ENCODE measurements at places on chromosomes 7 and 10.

GRCh38 chr10:72425133-72425532, 70.4 kb upstream of the DNAJB12 start:
- DNase-seq, result no peak

DNA sequence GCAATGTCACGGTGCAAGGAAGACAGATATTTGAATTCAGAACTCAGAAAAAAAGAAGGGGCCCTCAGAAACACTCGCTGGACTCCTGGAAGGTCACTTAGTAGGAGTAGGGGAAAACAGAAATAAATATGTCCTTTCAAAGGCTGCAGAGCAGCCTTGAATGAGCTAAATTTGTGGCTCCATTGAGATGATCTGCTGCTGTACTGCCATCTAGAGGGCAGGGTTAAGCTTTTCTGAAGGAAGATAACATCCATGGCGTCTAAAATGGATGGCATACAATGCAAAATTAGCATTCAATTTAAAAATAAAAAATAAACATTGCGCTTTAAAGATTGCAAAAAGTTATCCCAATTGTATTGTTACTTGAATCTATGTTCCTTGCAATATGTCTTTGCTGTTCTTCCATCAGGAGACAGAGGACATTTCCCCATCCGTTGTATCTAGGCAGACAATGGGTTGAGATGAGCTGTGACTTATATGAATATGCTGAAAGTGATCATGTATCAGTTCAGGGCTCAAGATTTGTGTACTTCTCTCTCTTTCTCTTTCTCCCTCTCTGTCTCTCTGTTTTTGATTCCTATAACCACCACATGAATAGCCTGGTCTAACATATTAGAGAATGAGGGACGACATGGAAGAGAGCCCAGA, 642.2 kb downstream of the SH2D4B start:
- no peak for DNase-seq

DNA sequence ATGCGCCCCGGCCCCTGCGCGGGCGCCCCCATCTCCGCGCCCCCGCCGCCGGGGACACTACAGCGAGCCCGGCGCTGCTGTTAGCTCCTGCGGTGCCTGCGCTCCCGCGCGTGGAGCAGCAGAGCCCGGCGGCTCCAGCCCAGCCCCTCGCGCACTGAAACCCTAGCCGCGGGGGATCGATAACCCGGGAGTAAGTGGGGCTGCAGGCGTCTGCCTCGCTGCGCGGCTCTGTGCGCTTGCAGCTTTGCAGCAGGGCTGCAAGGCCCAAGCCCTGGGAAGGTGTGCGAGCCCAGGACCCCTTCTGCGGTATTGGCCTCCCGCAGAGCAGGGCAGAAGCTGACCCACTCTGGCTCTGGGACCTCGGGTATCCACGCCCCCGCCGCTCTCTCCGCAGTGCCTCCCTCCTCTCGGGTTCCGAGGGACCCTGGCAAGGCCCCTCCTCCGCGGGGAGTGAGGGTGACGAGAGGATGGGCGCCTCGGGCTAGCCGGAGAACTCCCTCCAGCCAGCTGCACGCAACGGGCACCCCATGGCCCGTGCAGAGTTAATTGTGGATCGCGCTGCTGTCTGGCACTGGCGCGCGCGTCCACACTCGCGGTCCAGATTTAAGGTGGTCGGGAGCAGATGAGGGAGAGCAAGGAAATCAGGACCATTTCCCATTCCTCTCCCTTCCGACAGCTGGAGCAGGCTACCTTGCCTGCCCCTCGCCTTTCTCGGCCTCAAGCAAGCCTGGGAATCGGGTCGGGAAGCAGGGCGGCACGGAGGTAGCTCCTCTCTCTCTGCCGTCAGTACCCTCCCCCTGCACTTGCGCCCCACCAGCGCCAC, 2.1 kb downstream of the SHH start:
- DNase-seq, result no peak

DNA sequence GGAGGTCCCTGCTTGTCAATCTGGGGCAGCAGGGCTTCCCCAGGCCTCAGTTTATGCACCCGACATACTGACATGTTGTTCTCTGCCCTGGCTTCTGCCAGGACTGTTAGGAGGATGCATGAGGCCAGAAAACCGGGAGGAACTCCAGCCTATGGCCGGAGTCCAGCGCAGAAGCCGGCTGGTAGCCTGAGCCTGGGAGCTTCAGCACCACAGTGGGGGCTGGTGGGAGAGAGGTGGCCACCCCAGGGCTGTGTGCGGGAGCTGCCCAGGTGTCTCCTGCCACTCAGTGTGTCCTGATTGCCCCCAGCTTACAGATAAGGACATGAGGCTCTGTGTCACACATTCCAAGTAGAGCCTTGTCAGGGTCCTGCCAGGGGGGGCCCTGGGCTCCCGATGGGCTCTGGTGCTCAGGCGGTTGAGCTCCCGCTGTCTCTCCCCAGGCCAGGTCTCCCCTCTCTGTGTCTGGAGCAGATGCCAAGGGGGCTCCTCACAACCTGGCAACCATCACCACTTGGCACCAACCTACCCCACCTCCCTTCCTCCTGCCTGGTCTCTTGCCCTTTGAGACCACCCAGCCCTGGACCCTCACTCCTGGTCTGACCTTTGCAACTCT, 32.3 kb downstream of the PPIF start:
- DNase-seq, result no peak

DNA sequence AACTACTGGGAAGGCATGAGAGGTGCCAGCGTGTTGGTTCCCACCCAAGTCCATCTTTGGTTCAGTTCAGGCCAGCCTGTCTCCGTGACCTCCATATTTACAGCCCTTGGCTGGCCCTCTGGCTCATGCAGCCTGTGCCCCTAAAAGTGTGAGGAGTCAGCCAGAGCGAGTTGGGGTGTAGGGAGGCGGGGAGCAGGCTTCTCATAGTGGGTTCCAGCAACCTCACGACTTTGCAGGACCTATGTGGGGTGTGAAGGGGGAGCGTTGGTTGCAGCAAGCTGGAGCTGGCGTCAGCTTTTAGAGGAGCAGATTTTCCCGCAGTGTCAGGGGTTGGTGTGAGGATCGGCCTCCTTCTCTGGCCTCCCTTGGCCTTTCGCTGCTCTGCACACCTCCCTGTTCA, 9.8 kb downstream of the TSPAN14 start:
- no peak for DNase-seq

- no peak for DNase-seq
Measured at GRCh38 chr7:69654849-69655707, 56.8 kb downstream of the AUTS2 start.

DNA sequence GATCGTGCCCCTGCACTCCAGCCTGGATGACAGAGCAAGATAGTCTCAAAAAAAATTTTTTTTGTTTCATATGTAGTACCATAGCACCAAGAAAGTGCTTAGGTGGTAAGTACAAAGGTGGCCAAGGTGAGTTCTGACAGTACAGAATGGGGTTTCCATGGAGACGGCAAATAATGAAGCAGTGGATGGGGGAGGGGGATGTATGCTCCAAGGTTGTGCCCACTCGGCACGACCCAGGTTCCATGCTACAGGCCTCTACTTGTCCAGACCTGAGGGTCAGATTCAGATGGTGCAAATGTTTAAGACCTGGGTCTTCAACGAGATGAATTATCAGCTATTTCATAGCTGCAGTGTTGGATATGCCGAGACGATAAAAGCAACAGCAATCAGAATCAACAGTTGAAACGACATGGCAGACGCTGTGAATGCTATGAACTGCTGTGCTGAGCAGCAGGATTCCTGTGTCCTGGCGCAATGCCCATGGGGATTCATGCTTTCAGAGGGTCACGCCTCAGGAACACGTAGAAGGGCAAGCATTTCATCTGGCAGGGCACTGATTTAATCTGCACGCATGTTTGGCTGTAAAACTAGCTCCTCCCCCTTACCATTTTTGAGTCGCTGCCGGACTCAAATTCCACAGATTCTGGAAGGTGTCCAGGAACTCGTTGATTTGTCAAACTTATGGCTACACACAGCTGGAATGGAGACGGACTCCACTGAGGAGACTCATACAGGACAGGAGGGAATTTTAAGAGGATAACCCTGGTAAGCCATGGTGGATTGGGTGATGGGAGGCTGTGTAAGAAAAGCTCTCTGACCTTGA, 256.5 kb downstream of the FRMD4A start:
- no peak for DNase-seq

GRCh38 chr7:155231941-155232340, 65.7 kb upstream of the INSIG1 start:
- DNase-seq, result no peak

- DNase-seq, result no peak
Measured at GRCh38 chr7:120272701-120273475, at the start of gene KCND2. Gene KCND2 (plus strand): TSS chr7:120273175.

GRCh38 chr7:25025218-25025671, 45.3 kb upstream of the OSBPL3 start:
- DNase-seq, result no peak

DNA sequence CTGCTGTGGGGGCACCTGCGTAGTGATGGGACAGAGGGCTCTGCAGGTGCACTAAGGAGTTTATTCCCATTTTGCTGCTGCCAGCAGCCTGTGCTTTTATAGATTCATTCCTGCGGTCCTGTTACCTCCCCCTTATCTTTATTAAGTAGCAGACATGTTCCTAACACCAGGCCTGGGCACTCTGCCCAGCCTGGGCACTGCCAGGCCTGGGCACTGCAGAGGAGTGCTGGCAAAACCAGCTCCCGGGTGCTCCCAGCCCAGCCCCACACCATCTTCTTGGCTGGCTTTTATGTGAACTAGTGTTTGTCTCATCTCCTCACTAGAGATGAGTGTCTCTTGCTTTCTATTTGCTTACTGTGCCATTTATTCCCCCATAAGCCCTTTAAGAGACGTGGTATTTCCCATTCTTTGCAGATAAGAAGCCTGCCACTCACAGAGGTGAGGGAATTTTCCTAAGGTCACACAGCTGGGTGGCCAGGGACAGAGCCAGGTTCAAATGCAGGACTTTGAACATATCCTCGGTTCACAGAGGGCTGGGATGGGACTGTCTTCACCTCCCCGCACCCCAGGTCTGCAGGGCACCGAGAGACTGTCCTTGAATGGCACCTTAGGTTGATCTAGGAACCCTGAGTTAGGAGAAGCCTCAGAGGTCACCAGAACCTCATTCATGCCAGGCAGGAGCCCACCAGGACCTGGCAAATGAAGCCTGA, 14.6 kb upstream of the DRGX start:
- no peak for DNase-seq

DNA sequence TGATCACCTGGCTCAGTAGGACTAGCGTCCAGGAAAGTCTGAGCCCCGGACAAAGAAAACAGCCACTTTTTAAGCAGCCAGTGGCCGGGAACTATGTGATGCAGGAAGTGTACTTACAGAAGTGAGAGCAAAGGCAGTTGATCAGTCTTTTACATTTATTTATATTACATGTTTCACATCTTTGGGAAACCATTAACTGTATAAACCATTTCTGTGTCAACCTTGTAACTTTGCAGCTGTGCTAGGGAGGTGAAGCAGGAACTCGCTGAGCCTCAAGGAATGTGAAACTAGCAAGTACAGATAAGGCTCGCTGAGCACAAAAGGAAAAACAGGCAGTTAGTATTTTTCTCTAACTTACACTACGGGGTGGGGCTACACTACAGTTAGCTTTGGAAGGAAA, 39.9 kb upstream of the HECW1 start:
- DNase-seq, result no peak

Measured in stimulated activated CD8-positive, alpha-beta memory T cell treated with anti-CD3 and anti-CD28 coated beads, Interleukin-7, amount 100 ng/mL, for 1 hour (primary cell).